ENCODE measurements at places on chromosomes 7 and 10.

DNA sequence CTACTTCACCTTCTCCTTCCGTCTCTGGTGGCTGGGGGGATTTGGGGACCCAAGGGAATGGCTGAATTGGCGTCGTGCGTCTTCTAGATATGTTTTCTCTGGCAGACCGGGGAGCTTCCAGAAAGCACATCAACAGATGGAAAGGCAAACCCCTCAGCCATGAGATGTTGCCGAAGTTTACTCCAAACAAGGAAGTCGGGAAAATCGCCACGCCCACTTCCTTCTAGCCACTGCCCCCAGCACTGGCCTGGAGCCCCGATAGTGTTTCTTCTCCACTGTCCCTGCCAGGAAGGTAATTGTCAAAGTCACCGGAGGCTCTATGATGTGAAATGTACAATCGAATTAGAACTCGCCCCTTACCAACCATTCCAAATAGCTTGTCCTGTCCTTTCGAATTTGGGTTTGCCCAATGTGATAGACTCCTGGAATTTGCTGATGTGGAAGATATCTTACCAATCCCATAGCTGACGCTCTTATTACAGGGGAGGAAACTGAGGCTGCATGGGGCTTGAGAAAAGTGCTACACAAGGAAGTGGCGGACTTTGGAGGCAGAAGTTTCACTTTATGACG lies 191.0 kb downstream of the LSM5 start:
- no peak for DNase-seq

DNA sequence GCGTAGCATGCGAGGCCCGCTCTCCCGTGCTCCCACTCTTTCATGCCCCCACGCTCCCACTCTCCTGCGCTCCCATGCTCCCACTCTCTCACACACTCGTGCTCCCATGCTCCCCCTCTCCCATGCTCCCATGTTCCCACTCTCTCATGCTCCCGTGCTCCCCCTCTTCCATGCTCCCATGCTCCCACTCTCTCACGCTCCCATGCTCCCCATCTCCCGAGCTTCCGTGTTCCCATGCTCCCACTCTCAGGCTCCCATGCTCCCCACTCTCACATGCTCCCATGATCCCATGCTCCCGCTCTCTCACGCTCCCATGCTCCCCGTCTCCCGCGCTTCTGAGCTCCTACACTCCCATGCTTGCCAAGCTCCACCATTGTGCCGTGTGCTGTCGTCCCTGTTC lies 84.4 kb upstream of the ANLN start:
- DNase-seq, result no peak

GRCh38 chr7:57646219-57646900 lies 196.4 kb downstream of the ZNF716 start:
- DNase-seq, result no peak

- peak; percentile 84 for DNase-seq
Measured at GRCh38 chr10:31146491-31147209, 115.0 kb upstream of the ZNF438 start.

DNA sequence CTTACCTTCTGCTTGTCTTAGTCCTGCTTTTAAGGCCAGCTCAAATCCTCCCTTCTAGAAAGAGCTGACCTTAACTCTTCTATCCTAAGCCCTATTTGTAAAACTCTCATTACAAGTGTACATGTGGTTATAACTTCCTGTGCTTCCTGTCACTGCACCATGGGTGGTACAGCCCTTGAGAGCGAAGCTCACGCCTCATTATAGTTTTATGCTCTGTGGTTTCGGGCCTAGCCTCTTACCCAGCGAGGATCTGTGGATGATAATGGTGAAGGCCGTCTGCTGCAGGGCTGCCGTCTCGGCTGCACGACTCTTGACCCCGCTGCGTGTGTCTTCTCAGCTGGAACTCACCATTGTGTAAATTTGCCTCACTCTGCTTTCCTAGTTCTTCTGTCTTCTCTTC lies 74.6 kb downstream of the CUL1 start:
- DNase-seq, result no peak

DNA sequence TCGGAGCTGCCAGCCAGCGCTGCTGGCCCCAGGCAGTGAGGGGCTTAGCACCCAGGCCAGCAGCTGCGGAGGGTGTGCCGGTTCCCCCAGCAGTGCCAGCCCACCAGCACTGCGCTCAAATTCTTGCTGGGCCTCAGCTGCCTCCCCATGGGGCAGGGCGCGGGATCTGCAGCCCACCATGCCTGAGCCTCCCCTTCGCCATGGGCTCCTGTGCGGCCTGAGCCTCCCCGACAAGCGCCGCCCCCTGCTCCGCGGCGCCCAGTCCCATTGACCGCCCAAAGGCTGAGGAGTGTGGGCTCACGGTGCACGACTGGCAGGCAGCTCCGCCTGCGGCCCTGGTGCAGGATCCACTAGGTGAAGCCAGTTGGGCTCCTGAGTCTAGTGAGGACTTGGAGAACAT lies 525.0 kb downstream of the PTPRN2 start:
- DNase-seq, result no peak

GRCh38 chr7:55247428-55247827 lies 117.7 kb upstream of the LANCL2 start:
- DNase-seq, result peak; percentile 35

- DNase-seq, result peak; percentile 53
Measured at GRCh38 chr7:39950473-39951225, 593 bp downstream of the CDK13 start.

DNA sequence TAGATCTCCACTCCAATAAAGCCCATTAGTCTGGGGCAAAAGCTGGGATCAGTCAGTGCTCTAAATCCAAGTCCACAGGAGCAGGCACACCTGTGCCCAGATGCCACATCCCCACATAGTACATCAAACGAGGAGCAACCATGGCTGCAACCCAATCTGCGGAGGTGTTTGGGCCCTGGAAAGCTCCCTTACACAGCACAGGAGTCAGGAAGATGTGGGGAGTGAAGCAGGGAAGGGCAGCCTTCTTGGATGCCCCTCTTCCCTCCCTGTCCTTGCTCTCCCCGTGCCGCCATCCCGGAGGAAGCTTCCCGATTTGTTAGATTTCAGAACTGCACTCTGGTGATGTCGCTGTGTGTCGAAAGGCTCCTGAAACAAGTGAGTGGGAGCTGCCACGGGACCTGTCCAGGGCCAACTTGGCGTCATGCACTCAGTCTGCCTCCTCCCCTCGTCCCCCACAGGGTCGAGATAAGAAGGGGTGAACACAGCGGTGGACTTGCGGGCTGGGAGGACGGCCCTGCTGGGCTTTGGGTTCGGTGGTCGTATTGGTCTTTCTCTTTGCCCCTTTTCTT lies 230.6 kb upstream of the GRB10 start:
- DNase-seq, result no peak

DNA sequence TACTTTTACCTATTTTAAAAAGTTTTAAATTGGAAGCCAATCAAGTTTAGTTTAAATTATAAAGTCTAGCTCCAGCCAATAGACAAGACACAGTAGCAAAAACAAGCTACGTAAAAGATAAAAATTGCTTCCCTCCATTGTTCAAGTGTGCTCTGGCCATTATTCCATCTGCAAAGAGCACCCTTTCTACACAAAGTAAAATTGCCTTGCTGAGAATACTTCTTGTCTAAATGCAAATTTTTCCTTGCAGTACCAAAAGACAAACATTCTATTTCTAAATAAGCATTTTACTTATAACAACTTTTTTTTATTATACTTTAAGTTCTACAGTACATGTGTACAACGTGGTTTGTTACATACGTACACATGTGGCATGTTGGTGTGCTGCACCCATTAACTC lies 75.9 kb upstream of the ZNF746 start:
- no peak for DNase-seq

DNA sequence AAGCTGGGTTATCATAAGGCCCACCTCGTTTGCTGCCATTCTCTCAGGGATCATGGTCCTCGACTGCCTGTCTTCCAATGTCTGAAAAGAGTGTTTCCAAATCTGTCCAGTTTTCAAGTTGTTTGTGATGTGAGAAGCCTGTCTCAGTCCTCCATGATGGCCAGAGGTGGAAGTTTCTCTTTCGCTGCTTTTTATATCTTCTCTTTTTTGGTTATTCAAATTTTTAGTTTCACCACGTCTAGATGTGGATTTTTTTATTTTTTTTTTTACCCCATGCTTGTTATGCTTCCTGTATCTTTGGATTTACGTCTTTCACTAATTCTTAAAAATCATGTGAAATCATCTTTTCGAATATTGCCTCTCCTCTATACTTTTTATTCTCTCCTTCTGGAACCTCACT lies 6.1 kb upstream of the RBM33 start:
- no peak for DNase-seq

- DNase-seq, result no peak
Measured at GRCh38 chr10:118581340-118581739, 14.1 kb downstream of the PRLHR start.

DNA sequence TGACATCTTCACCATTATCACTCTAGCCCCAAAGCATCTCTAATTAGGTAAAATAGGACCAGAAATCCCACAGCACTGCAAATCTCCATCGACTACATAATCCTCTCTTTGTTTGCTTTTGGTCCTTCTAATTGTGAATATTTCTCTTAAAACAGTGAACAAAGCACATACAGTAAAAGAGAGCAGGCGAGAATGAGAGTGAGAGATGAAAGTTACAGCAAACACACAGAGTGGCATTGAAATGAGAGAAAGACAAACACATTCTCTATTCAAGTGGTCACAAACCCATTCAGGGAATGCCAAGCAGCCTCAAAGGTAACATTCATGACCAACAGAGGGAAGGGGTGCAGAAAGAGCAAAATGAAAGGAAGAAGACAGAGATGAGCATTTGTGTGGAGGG lies 109.8 kb upstream of the PTN start:
- DNase-seq, result no peak

GRCh38 chr10:83908506-83908905 lies 230.8 kb upstream of the GHITM start:
- no peak for DNase-seq

GRCh38 chr10:22795546-22795945 lies 81.2 kb upstream of the PIP4K2A start:
- DNase-seq, result peak; percentile 40

DNA sequence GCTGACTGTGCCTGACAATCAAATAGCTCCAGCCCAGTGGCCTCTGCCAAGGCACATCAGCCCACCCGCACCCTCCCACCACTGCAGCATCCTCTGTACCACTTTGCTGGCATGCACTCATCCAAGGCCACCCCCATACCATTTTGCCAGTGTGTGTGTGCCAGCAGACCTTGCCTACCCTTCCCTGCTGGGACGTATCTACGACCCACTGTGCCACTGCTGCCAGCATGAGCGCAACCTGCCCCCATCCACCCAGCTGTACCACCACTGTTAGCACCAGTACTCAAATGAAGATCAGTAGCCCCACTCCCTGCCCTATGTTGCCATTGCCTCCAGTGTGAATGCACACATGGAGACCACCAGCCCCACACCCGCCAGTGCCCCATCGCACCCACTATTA lies 149.4 kb upstream of the PTN start:
- DNase-seq, result no peak

GRCh38 chr7:17368856-17369524 lies 70.5 kb downstream of the AHR start:
- no peak for DNase-seq

GRCh38 chr7:92627956-92628355 lies 37.8 kb upstream of the FAM133B start:
- DNase-seq, result no peak

- DNase-seq, result no peak
Measured at GRCh38 chr7:146119002-146119401, 2.4 kb downstream of the CNTNAP2 start.
